Activated effector memory CD4-positive, alpha-beta T cell treated with anti-CD3 and anti-CD28 coated beads, Interleukin-2, amount 50 U/mL, for 16 hours (primary cell): ENCODE measurements at places on chromosomes 2 and 18.

- DNase-seq: no peak
Observed at GRCh38 chr2:61770298-61770697, 83.6 kb downstream of the FAM161A start.

DNA sequence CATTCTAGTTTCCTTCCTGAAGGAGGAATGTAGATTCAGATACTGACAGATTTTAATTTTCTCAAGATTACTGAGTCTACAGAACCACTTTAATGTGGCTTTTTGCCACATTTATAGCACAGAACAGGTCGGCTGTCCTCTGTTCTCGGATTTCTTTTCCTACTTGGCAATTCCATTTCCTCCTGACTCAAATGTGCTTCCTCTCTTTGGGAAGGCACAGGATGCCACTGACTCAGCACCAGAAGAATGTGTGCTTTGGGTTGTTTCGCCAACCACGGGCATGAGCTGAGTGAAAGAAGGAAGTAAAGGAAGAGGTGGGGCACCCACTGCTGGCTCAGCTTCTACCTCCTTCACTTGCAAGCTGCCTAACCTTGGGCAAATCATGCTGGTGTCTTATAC lies 970.6 kb upstream of the ACVR2A start:
- DNase-seq: no peak

GRCh38 chr2:37005118-37005868 lies 39.0 kb upstream of the STRN start:
- DNase-seq: no peak

- no peak for DNase-seq
Observed at GRCh38 chr2:96945014-96945413, 41.4 kb downstream of the FAM178B start.

- DNase-seq: no peak
Observed at GRCh38 chr2:219056896-219057708, 3.6 kb downstream of the IHH start.

DNA sequence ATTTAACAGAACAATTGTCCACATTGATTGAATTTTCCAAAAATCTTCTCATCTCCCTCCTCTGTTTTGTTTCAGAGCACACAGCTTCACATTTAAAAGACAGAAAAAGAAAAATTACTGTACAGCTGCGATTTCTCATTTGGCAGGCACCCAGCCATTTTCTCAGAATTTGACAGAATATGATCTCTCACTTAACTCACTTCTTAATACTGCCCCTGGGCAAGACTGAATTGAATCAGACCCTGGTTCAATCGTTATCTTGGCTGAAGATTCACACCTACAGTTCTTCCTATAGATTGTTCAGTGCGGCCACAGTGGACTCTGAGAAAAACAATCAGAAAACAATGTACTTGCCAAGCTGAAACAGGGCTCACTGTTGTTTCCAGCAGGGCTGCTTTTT lies 90.2 kb upstream of the LHCGR start:
- no peak for DNase-seq

DNA sequence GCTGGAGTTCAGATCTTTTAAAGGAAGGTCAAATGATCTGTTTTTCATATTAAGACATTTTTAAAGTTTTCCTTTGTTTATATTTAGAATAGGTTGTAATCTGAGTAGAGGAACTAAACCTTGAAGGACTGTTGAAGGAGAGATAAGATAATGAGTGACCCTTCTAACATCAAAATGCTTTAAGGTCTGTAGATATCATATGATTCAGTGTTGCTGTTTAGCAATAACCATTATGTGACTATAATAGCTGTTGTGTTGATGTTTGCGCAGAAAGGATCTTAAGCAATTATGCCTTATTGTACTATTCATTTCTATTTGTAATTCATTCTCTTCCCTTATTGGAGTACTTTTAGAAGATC lies 60.0 kb downstream of the SLC16A14 start:
- no peak for DNase-seq

- DNase-seq: no peak
Observed at GRCh38 chr18:2281523-2282199, 289.6 kb downstream of the METTL4 start.

- no peak for DNase-seq
Observed at GRCh38 chr18:6561862-6562291, 147.2 kb upstream of the L3MBTL4 start.

GRCh38 chr2:16755442-16755841 lies 89.8 kb upstream of the CYRIA start:
- DNase-seq: no peak

- DNase-seq: no peak
Observed at GRCh38 chr18:78085241-78086185, 835.9 kb downstream of the GALR1 start.

DNA sequence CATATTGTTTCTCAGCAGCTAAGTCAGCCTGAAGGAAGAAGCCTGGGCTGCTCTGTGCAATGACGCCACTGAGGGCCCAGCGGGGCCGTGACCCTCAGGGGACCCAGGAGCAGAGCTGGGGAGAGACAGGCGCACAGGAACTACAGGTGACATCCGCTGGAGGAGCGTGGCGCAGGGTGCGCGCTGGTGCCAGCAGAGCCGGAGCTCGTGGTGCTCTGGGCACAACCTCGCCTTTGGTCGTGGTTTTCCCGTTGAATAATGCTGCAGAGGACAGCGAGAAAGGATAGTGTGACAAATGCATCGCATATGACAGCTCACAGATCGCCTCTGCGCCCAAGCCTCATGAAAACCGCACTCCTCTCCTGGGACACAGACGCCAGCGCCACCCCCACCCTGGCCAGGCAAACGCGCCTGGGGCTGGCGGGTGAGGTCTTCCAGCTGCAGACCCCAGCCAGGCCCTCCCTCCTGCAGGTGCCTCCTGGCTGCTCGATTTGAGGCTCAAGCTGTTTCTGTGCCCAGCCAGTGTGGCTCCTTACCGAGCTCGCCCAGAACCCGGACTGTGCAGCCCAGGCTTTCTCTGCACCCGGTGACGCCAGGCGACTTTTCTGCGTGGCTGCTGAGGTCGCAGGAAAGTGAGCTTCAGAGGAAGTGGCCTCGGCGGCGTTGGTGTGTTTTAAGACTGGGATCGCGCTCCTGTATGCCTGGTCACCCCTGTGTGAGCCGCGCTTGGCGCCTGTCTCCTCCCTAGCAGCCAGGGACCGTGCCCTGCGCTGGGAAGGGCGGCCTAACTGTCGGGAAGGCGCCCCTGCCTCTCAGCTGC lies 583.1 kb upstream of the HS6ST1 start:
- no peak for DNase-seq

- no peak for DNase-seq
Observed at GRCh38 chr18:9771977-9772660, 64.0 kb downstream of the RAB31 start.
